Right forelimb (tissue), 1 donor: ENCODE measurements at places on chromosomes 5 and 9.
A peak's percentile ranks its signal among the peaks of the same experiment; 100 is the strongest.

GRCh38 chr5:170028124-170028523, 47.8 kb upstream of the INSYN2B start:
- no peak for DNase-seq

GRCh38 chr9:125156551-125156950, 13.2 kb upstream of the SCAI start:
- DNase-seq, result no peak

- DNase-seq, result no peak
Observed at GRCh38 chr9:127910613-127911205, 6.1 kb downstream of the ST6GALNAC4 start.

DNA sequence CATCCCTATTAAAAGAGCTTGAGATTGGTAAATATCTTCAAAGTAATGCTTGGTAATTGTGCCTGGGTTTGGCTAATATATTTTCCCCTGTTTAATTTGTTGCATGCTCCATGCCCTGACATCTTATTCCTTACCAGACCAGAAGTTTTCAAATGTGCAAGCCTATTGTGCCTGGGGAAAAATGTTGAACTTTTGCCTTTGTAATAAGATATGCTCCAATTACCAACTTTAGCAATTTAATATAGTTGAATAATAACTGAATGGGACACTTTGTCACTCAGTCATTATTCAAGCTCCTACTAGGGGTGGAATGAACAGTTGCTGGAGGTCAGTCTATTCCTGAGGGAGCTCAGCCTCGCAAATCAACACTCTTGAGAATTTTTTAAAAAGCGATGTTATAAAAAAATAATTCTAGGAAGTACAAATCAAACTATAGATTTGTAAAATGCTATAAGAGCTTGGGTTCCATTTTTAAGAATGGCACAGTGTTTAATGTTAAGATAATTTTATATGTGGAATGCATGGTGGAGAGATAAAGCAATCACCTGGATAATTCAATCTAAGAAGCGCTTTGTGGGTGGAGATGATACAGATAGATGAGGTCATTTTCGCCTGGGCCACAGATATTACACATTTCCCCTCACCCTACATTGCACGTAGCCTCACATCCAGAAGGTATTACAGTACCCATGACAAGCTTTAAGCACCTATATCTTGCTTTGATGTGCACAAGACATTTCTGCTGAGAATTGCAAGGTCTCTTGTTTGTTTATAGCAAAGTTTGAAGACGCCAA, 231.8 kb downstream of the PIK3R1 start:
- DNase-seq, result no peak

DNA sequence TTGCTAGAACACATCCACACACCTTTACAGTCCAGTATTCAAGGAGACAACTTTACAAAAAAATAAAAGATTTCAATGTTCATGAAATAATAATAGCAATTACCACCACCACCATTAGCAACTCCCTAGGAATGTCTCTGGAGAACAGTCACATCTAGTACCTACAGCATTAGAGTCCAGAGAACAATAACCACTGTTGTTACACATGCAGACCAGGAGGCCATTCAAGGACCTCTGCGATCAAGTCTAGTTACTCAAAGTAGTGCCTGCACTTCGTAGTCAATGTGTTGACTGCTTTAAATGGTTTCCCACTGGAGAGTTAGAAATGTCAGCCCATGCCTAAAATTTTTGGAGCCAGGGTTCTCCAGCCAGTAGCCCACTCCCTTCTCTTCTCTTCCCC, 244.4 kb downstream of the DEPDC1B start:
- DNase-seq, result no peak

DNA sequence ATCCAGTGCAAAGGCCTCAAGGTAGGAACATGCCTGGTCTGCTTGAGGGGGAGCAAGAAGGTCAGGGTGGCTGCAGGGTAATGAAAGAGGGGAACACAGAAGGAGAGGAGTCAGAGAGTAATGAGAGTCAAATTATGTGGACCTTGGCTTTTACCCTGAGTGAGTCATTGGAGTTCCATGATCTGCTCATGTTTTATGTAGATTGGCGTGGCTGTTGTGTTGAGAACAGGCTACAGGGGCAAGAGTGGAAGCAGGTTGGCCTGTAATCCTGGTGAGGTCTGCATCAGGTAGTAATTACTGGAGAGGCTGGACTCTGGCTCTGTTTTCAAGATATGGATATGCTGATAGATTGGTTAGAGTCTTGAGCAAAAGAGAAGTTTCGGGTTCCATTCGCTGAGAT, 177.7 kb upstream of the NR3C1 start:
- no peak for DNase-seq

DNA sequence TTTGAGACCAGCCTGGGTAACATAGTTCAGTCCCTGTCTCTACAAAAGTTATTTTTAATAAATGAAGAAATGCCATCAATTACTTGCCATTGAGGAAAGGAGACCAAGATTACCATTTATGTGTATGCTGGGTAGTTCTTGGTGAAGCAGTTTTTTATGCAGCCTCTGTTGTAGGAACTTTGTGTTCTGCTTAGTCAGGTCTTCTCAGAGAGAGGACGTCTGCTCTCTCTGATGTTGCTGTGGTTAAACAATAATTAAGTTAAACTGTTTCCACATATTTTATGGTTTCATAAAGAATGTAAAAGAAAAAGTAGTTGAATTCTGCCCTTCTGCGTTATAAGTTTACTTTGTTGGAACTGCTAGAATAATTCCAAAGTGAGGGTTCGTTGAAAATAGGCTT, 210.5 kb downstream of the KDM4C start:
- no peak for DNase-seq

- DNase-seq, result peak; percentile 87
Observed at GRCh38 chr9:2016408-2017330, 1.5 kb downstream of the SMARCA2 start.

- DNase-seq, result no peak
Observed at GRCh38 chr5:78127875-78128274, 166.6 kb downstream of the AP3B1 start.

GRCh38 chr9:324971-325370, 110.3 kb downstream of the DOCK8 start:
- DNase-seq, result no peak

DNA sequence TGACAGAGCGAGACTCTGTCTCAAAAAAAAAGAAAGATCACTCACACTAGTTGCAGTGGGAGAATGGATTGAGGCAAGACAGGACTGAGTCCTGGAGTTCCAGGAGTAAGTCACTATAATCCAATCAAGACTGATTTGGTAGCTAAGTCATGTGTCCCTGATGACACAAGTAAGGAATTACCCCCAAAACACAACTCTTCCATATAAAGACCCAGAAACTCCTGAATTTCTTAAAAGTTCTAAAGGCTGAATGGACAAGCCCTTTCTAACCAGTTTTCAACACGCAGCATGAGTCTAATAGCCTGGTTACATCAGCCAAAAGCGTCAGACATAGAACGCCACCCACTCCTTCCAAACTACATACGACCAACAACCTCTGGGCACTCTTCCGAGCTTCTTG, 2.5 kb downstream of the ZFP62 start:
- no peak for DNase-seq

DNA sequence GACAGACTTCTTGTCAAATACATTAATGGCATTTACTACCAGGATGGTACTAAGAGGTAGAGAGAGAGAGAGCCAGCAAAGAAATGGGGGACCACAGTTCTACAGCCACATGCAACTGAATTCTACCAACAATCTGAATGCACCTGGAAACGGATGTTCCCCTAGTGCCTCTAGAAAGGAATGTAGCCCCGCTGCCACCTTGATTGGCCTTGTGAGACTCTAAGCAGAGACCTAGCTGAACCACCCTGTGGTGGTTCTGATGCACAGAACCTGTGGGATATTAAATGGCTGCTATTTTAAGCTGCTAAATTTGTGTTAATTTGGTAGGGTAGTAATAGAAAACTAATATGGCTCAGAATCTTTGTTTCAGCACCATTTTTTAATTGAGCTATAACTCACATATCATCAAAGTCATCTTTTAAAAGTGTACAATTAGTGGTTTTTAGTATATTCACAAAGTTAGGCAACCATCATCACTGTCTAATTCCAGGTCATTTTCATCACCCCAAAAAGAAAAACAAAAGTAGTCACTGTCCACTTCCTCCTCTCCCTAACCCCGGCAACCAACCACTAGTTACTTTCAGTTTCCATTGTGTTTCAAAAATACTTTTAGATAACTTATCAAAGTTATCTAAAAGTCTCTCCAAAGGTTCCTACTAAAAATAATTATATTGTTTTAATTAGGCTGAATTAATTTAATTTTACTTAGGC, 51.7 kb downstream of the CPLANE1 start:
- no peak for DNase-seq

GRCh38 chr5:60196385-60197113, 303.0 kb upstream of the PDE4D start:
- no peak for DNase-seq

DNA sequence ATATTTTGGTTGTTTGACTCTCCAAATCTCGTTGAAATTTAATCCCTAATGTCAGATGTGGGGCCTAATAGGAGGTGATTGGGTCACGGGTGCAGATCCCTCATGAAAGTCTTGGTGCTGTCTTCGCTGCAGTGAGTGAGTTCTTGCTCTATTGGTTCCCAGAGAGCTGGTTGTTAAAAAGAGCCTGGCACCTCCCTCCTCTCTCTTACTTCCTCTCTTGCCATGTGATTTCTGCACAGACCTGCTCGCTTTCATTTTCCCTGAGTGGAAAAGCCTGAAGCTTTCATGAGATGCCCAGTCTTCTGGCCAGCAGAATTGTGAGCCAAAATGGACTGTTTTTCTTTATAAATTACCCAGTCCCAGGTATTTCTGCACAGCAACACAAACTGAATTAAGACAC, 221.6 kb downstream of the MAT2B start:
- no peak for DNase-seq

DNA sequence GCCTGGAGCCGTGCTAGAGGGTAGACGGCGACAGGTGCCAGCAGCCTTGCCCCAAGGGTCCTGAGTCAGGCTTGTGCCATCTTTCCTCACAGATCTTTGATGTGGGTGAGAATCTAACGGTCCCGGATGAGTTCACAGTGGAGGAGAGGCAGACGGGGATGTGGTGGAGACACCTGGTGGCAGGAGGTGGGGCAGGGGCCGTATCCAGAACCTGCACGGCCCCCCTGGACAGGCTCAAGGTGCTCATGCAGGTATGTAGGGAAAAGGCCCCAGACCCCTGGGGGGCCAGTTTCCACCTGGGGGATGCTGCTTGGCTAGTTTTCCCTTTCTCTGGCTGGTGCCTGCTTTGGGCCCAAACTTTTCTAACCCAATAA, 24.0 kb downstream of the PTGES2 start:
- no peak for DNase-seq

DNA sequence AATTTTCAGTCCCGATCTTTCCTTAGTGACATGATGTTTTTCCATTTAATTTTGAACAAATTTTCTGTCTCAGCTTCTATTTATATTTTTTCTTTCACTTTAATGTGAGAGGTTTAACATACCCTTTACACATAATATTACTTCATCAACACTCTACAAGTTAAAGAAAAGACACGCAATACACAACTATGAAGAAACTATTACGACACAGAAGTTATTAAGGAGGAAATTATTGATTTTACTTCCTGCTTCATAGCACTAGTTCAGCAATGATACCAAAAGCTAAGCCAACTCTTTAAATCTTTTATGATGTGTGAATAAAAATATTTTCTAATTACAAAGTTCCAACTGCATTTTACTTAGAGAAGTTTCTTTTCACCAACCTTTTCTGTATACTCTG, 432.3 kb upstream of the DAB2 start:
- no peak for DNase-seq

- no peak for DNase-seq
Observed at GRCh38 chr9:119803679-119804078, 434.4 kb upstream of the BRINP1 start.

GRCh38 chr9:97803167-97804058, 49.6 kb upstream of the FOXE1 start:
- DNase-seq, result peak; percentile 66

GRCh38 chr5:81533629-81534405, 139.9 kb upstream of the ACOT12 start:
- DNase-seq, result no peak

DNA sequence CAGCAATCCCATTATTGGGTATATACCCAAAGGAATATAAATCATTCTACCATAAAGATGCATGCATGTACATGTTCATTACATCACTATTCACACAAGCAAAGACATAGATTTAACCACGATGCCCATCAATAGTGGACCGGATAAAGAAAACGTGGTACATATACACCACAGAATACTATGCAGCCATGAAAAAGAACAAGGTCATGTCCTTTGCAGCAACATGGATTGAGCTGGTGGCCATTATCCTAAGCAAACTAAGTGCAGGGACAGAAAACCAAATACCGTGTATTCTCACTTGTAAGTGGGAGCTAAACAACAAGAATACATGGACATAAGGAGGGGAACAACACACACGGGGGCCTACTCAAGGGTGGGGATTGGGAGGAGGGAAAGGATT, 33.8 kb upstream of the LAMC3 start:
- DNase-seq, result no peak

DNA sequence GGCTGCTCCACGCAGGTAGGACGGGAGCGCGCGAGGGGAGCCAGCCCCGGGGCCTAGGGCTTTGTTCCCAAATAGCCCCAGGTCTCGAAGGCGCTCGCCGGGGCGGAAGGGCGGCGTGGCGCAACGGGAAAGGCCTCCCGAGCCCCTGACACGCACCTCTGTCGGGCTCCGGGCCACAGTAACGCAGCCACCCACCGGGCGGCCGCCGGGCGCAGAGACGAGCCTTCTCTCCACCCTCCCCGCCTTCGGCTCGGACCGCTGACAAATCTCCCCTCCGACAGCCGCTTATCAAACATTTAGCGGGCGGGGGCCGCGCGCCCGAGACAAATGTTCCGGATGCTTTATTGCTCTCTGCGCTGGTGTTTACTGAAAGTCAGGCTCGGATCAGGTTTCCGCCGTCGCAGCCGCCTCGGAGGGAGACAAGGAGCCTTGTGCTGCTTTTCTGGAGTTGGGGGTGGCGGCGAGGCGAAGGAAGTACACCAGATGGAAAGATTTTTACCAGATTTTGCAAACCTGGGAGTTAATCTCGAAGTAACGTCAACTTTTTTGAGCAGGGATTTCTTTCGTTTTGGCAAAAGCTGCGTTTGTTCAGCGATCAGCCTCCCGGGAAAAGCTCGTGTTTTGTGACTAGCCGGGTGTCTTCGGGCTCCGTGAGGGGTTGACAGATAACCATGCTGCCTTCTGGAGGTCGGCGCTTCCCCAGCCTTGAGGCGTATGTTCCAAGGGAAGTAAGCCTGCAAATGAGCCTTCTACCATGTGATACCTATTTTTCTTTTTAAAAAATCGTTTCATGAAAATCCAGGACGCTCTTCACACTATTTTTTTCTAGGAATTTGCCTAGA, 950 bp downstream of the RGMB start:
- DNase-seq, result peak; percentile 82
